ENCODE measurements at places on chromosomes 1 and 21. TPM values are rescaled to one million over a fixed set of nuclear protein-coding genes. Genes with fewer than 3 reads are reported as not detected.

DNA sequence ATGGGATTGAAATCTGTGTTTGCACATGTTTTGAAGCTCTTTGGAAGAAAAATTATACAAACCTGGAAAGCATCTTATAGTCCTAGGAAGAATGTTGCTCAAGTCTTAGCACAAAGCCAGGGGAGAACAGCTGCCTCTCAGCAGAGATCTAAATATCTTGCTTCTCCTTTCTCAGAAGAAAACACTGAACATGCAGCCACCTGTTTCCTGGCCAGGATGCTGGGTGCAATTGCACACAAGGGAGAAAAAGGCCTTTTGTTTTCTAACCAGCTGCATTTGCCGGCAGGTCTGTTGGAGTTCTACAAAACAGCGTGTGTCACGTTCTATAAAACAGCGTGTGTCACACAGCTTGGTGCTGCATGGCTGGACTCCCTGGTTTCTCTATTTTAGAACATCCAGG is 259.6 kb upstream of the PLD5 start:
- no peaks in the 10 kb centered on the region for H3K4me1 ChIP-seq
- peaks cover 50% of the 10 kb centered on the region for H3K27me3 ChIP-seq
- H3K36me3 ChIP-seq: no peaks in the 10 kb centered on the region

GRCh38 chr1:32398401-32398800 is 4.2 kb upstream of the BSDC1 start:
- DNase-seq: no peak
- H3K36me3 ChIP-seq: no peaks in the 10 kb centered on the region
- no peaks in the 10 kb centered on the region for H3K27me3 ChIP-seq
- H3K4me3 ChIP-seq: no peak overlapping the region

The PTPRU gene
- 44.3 TPM for total RNA-seq

The EPHA8 gene
- not detected for total RNA-seq

The KCNJ6 gene
- not detected for total RNA-seq

The CCDC28B gene
- total RNA-seq: 4.4 TPM

DNA sequence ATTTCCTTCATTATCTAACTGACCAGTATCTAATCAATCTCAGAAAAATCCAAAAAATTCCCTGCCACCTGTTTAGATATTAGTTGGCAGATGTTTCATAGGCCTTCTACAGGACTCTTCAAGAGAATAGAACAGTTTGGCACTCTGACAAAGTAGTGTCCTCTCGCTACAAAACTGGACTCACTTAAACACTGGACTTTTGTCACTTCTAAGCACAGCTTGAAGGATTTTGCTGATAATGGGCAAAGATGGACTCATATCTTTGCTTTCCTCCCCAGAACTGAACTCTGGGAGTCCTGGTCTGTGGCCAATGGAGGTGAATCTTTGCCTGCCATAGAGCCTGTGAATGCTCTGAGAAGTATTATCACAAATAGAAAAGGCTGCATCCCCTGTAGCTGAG is 58.2 kb upstream of the ZNF326 start:
- peaks cover 18% of the 10 kb centered on the region for H3K4me1 ChIP-seq
- H3K27me3 ChIP-seq: no peaks in the 10 kb centered on the region
- H3K4me3 ChIP-seq: no peak overlapping the region
- H3K27ac ChIP-seq: no peak overlapping the region
- no peak for DNase-seq
- H3K36me3 ChIP-seq: peaks cover 57% of the 10 kb centered on the region

DNA sequence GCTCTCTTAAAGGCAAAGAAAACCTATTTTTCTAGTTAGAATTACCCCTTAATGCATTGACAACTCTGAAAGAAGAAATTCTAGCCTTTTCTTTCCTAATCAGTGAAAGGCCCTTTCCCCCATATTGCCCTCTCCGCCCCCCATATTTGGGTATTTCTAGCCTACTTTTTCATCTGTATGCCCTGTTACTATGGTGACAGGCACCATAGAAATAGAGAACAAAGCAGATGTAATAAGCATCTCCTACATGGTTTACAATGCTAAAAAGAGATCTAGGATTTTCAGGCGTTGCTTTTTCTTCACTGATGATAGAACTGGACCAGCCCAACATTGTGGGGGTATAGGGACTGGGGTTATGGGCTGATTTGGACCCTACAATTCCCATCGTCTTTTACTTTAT is 14.5 kb downstream of the LRRC8B start:
- no peak for DNase-seq
- H3K36me3 ChIP-seq: no peaks in the 10 kb centered on the region

GRCh38 chr21:36479415-36480402 is at the start of gene CLDN14:
Gene CLDN14, minus strand, starts transcription at chr21:36480122. Its CDS starts 18,427 bp downstream, at chr21:36461695.
- no peak within 1 kb of the TSS for H3K4me3 ChIP-seq
- no peak for DNase-seq
- H3K27ac ChIP-seq: no peak within 1 kb of the TSS

- H3K4me1 ChIP-seq: peaks cover 79% of the 10 kb centered on the region
- H3K4me3 ChIP-seq: no peak overlapping the region
- H3K27me3 ChIP-seq: no peaks in the 10 kb centered on the region
- H3K36me3 ChIP-seq: no peaks in the 10 kb centered on the region
Measured at GRCh38 chr1:15354580-15354965, 55.1 kb upstream of the EFHD2 start.

The PLPP3 gene
- 22.4 TPM for total RNA-seq

The MTARC1 gene
- 72.5 TPM for total RNA-seq

The S100A3 gene
- total RNA-seq: 1.5 TPM

- H3K4me1 ChIP-seq: no peaks in the 10 kb centered on the region
- H3K27me3 ChIP-seq: no peaks in the 10 kb centered on the region
- no peak for DNase-seq
Measured at GRCh38 chr1:95562230-95562629, 328.2 kb downstream of the RWDD3 start.

The RUNX3 gene
- total RNA-seq: not detected

DNA sequence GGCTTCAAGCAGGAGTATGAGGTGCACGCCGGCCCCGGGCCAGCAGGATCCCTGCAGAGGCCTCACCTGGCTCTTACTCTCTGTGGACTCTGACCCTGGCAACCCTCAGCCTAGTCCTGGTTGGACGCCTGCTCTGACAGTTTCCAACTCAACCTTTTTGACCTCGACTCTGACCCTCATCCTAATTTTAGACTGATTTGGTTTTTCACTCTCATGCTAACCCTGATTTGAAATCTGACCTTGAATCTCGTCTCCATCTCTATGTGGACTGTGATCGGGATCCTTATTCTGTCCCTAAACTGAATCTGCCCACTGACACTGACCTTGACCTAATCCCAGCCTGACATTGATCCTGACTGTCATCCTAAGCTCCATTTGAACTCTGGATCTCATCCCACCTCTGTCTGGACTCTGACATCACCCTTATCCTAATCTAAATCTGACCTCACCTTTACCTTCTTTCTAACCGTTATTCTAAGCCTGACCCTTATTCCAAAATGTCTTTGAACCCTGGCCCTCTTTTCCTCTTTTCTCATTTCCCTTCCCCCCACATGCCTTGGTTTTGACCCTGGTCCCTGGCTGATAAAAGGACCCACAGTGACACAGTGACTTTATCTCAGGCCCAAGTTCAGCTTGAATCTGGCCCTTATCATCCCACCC is 67.8 kb downstream of the PTPRU start:
- peaks cover 4% of the 10 kb centered on the region for H3K4me1 ChIP-seq
- H3K4me3 ChIP-seq: no peak overlapping the region
- H3K27me3 ChIP-seq: no peaks in the 10 kb centered on the region
- no peaks in the 10 kb centered on the region for H3K36me3 ChIP-seq
- H3K27ac ChIP-seq: no peak overlapping the region

DNA sequence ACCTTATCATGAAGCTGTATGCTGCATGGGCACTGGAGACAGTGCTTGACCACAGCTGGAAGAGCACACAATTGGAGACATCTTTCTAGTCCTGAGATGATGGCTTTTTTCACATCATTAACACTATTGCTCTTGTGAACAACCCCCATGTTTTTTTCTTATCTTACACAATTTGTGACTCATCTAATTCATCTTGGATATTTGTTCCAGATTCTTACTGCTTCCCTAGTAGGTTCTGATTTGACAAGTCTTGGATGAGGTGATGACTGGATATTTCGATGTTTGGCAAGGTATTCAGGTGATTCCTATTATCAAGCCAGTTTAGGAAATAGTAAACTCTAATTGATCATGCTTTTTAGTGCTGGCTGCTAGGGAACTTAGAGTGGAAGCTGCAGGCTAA is 23.7 kb downstream of the HLX start:
- H3K4me3 ChIP-seq: no peak overlapping the region
- H3K36me3 ChIP-seq: no peaks in the 10 kb centered on the region
- no peak for DNase-seq

The SLC1A7 gene
- total RNA-seq: not detected

The ZNF687 gene
- total RNA-seq: 28.7 TPM

- no peak overlapping the region for H3K4me3 ChIP-seq
- no peak overlapping the region for H3K27ac ChIP-seq
- DNase-seq: no peak
- H3K27me3 ChIP-seq: no peaks in the 10 kb centered on the region
- no peaks in the 10 kb centered on the region for H3K36me3 ChIP-seq
- no peaks in the 10 kb centered on the region for H3K4me1 ChIP-seq
Measured at GRCh38 chr21:34948157-34948556, 100.9 kb downstream of the RUNX1 start.

The INSRR gene
- total RNA-seq: not detected

- H3K27me3 ChIP-seq: no peaks in the 10 kb centered on the region
- DNase-seq: peak; percentile 39
- H3K36me3 ChIP-seq: peaks cover 8% of the 10 kb centered on the region
- H3K4me3 ChIP-seq: peak overlapping the region; percentile 74
- H3K4me1 ChIP-seq: peaks cover 29% of the 10 kb centered on the region
Measured at GRCh38 chr1:53196017-53196484, 573 bp upstream of the CPT2 start.

The LAPTM5 gene
- 5.0 TPM for total RNA-seq

- no peak overlapping the region for H3K27ac ChIP-seq
- no peaks in the 10 kb centered on the region for H3K36me3 ChIP-seq
- no peaks in the 10 kb centered on the region for H3K4me1 ChIP-seq
- no peak for DNase-seq
- no peak overlapping the region for H3K4me3 ChIP-seq
Measured at GRCh38 chr1:14460173-14460572, 138.3 kb upstream of the KAZN start.

DNA sequence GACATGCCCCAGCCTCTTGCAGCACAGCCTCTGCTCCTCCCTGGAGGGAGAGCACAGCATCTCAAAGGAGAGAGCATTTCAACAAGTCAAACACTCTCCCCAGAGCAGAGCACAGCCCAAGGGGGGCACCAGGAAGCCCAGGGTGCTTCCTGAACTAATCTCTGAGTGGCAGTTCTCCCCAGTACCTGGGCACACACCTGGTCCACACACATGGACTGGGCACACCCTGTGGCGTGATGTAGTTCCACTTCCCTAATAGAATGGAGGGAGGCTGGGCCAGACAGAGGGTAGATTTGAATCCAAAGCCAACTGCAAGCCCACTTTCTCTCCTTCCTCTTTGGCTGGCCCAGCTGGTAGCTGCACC is 55.5 kb downstream of the CD46 start:
- peaks cover 10% of the 10 kb centered on the region for H3K36me3 ChIP-seq
- H3K4me3 ChIP-seq: no peak overlapping the region
- H3K27me3 ChIP-seq: no peaks in the 10 kb centered on the region
- DNase-seq: no peak

The DEPDC1 gene
- 74.0 TPM for total RNA-seq

DNA sequence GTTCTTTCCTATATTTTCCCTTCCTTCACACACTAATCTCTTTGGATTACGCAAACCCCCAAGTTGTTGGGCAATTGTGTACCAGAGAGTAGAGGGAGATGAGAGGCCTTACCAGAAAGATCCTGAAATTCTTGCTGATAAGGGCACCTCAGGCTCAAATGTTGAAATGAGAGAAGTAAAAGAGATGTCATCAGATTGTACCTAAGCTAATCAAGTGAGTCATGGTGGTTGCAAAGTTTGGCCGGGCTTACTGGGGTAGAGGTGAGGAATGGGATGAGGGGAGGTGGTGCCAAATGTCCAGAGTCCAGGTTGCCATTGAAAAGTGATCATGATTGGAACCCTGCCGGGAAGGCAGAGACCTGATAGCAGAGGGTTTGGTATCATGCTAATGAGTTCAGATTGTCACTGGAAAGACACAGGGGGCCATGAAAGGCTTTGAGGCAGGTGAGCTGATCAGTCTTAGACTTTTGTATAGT is 43.1 kb downstream of the OPTC start:
- peaks cover 69% of the 10 kb centered on the region for H3K4me1 ChIP-seq
- H3K36me3 ChIP-seq: no peaks in the 10 kb centered on the region
- peak overlapping the region; percentile 93 for H3K27ac ChIP-seq
- H3K4me3 ChIP-seq: peak overlapping the region; percentile 17
- no peaks in the 10 kb centered on the region for H3K27me3 ChIP-seq
- peak; percentile 74 for DNase-seq

DNA sequence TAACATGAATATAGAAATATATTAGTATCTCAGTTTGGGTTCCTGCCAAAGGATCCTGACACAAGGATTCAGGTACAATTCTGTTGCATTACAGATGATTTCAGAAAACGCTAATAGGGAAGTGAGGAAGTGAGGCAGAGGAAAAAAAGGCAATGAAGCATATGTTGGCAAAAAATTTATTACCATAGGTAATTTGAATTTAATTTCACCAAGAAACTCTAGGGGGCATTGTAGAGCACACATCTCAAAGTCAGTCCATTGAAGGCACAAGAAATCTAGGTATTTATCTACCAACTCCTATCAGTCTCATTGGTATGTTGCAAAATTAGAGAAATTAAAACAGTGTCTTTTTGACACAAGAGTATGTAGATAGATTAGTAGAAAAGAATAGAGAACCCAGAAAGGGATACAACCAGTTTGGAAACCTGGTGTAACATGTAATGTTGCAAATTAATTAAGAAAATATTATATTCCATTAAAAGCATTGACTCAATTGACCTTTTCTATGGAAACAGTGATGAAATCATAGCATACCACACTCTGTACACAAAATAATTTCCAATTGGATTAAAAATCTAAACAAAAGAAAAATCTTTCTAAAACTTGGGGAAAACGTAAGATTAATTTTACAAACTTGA is 104.9 kb upstream of the SNX7 start:
- DNase-seq: no peak
- no peaks in the 10 kb centered on the region for H3K27me3 ChIP-seq
- no peak overlapping the region for H3K27ac ChIP-seq
- no peak overlapping the region for H3K4me3 ChIP-seq
- H3K36me3 ChIP-seq: no peaks in the 10 kb centered on the region

DNA sequence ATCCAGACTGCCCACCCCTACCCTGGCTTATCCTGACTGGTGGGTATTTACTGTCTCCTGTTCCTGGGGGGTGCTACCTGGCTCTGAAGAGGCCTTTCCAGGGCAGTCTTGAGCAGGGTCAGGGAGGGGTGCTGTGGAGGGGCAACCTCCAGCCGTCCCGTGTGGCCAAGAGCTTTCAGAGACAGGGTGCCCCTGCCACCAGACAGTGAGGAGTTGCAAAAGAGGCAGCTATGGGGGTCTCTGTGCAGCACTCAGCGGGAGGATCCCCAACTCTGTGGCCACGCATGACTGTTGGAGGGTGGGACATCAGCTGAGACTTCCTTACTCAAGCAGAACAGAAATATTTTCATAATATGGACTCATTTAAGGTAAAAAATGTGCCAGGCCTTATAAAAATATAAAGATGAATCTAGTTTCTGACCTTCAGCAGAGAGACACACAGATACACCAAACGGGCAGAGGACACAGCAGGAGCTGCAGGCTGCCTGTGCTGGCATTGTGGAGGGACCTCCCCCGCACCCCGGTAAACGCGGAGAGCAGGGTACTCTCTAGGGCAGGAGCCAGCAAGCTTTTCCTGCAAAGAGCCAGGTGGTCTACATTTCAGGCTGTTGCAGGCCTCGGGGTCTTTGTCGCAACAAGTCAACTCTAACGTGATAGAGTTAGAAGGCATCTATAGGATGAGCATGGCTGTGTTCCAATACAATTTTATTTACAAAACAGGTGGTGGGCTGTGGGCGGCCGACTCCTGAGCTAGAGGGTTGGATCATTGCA is 252.6 kb downstream of the RHOU start:
- no peak overlapping the region for H3K4me3 ChIP-seq
- DNase-seq: no peak
- H3K4me1 ChIP-seq: no peaks in the 10 kb centered on the region
- no peaks in the 10 kb centered on the region for H3K36me3 ChIP-seq
- peaks cover 72% of the 10 kb centered on the region for H3K27me3 ChIP-seq

The ZNF684 gene
- 6.0 TPM for total RNA-seq

The SH2D5 gene
- 1.1 TPM for total RNA-seq

All from PC-9 (cell line).